Right forelimb (tissue), 1 donor: ENCODE measurements at places on chromosomes 6 and 20.
A peak's percentile ranks its signal among the peaks of the same experiment; 100 is the strongest.

DNA sequence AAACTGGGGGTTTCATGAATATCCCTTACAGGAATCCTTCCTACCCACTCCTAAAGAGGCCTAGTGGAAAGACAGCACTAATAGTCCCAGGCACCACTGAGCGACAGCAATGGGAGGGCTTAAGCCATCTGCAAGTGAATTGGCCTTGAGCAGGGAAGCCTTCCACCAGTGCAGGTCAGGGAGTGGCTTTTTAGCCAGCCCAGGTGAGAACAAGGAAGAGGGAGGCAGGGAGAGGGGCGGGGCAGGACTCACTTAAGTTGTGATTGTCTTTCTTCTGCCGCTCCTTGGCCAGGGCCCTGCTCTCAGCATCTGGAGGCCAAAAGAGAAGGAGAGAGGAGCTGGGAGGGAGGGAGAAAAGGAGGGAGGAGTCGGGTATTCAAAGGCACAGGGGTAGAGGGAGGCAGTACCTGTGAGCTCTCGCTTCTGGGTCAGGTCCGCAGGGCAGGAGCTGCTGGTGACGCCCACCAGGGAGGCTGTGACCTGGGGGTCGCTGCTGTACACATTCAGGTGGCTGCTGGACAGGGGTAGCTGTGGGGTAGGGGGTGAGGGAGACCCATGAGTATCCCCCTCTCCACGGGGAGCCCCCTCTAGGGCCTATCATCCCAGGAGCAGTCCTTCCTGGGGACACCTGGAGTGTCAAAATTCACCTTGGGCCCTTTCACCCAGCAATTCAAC lies 47.8 kb downstream of the TFEB start:
- DNase-seq = peak; percentile 38

DNA sequence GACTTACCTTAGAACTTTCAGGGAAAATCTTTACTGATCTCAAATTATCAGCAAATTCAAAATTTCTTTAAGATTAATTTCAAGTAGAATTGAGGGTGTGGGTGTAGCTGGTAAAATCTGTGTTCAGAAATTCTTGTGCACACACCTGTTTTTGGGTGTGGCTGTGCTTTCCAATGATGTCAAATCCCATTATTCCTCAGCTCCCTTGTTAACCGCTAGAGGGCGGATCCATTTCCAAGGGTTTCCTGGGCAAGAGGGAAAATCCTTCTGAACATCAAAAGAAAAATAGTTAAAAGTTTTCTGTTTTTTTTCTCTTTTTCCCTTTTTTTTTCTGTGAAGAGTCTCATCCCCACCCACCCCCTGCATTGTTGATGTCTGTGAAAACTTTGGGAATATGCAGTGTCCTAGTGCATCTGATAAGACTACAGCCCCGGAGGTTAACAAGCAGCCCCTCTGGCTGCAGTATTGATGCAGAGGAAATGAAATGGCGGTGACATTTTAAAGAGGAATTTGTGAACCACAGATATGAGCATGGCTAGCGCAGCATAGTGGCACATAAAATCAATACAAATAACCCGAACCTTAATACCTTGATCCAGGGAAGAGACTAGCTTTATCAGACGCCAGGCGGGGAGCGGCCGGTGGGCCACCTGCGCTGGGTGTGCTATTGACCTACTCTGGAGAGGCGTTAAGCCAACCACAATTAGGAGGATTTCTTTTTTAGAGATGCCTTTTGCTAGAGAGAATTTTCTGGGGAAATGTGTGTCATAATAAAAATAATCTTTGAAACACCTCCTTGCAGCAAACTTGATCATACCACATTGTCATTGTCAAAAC lies 130.9 kb downstream of the FOXA2 start:
- DNase-seq = no peak

- DNase-seq = no peak
Observed at GRCh38 chr6:159582736-159583135, 110.3 kb downstream of the SOD2 start.

DNA sequence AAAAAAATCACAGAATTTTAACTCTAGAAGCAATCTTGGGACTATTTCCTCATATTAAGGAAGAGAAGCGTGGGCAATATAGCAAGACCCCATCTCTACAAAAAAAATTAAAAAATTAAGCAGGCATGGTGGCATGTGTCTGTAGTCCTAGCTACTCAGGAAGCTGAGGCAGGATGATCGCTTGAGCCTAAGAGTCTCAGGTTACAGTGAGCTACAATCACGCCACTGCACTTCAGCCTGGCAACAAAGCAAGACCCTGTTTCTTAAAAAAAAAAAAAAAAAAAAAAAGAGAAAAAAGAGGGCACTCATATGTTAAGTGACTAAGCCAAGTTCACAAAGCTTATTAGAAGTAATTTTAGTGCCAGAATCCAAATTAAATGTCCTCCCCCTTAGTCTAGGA lies 100.8 kb downstream of the SESN1 start:
- no peak for DNase-seq

DNA sequence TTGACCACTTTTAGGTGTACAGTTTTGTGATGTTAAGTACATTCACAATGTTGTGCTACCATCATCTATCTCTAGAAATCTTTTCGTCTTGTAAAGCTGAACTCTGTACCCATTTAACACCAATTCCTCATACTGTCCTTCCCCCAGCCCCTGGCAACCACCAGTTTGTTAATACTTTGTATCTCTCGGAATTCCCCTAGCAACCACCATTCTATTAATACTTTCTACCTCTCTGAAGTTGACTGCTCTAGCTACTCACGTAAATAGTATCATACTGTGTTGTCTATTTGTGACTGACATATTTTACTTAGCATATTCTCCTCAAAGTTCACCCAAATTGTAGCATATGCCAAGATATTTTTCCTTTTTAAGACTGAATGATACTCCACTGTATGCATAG lies 82.3 kb upstream of the CLDN20 start:
- no peak for DNase-seq

- no peak for DNase-seq
Observed at GRCh38 chr20:18686696-18687095, 98.8 kb downstream of the DTD1 start.

GRCh38 chr6:21887231-21888185 lies 294.0 kb downstream of the SOX4 start:
- peak; percentile 59 for DNase-seq

GRCh38 chr6:11731423-11731822 lies 47.2 kb downstream of the ADTRP start:
- no peak for DNase-seq

- no peak for DNase-seq
Observed at GRCh38 chr6:45574014-45574461, 196.3 kb upstream of the SUPT3H start.

- DNase-seq = no peak
Observed at GRCh38 chr20:22226849-22227700, 357.3 kb downstream of the FOXA2 start.
